ENCODE measurements at places on chromosomes 13 and 19.
A peak's percentile ranks its signal among the peaks of the same experiment; 100 is the strongest.

- DNase-seq, result no peak
Measured at GRCh38 chr19:41521931-41522555, 53.9 kb upstream of the CEACAM21 start.

DNA sequence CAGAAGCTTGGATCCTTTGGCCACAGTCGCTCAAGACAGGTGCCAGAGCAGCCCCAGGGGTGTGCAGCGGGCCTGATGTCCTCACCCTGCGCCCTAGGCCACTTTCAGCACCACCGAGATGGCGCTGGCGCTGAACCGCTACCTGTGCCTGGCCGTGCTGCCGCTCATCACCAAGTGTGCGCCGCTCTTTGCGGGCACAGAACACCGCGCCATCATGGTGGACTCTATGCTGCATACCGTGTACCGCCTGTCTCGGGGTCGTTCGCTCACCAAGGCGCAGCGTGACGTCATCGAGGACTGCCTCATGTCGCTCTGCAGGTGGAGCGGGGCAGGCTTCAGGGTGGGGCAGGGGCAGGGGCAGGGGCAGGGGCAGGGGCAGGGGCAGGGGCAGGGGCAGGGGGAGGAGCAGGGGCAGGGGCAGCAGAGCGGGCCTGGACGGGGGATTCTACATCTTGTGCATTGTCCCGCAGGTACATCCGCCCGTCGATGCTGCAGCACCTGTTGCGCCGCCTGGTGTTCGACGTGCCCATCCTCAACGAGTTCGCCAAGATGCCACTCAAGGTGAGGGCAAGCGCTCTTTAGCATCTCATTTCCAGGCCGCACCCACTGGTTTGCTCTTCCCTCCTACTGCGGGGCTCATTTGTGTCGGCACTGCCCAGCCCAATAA is 69.1 kb downstream of the RYR1 start:
- DNase-seq, result no peak

DNA sequence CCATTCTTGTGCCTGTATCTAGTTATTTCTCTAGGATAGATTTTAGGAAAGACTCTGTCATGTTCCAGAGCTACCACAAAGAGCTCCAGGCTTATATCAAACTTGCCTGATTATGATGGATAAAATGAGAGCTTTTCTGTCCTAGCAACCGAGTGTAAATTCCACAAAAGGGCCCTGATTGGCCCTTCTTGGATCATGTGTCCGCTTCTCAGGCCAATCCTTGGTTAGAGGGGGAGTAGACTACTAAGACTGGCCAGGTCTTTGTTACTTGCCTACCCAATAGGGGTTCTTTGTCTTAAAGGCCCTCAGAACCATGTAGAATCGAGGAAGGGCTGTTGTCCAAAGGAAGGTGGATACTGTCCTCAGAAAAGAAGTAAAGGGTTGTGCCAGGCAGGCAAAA is 2.4 kb downstream of the DHX34 start:
- DNase-seq, result no peak

GRCh38 chr13:94311893-94312292 is 167.6 kb downstream of the DCT start:
- no peak for DNase-seq

DNA sequence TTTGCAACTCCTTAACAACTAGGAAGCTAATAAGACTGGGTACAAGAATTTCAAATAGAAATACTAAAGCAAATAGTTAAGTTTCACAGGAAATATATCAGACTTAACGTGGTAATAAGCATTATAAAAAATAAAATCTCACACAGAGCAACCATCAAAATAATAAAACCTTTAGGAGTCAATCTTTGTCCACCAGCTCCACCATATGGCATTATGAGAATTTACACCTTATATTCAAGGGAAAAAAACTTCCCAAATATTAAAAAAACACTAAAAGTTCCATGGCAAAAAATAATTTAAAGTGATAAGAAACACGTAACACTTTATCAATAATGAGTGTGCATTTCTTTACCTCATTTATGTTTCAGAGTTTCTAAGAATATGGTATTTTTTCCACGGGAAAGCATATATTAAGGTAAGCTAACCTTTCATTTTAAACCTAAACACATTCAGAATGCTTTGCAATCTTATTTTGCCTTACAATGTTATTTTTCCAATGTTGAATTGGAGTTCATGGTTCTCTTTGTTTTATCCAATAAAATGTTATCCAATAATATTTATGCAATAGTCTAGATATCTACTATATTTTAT is 423.2 kb upstream of the SGCG start:
- DNase-seq, result no peak

GRCh38 chr19:13526552-13526951 is 20.3 kb upstream of the CACNA1A start:
- no peak for DNase-seq

- no peak for DNase-seq
Measured at GRCh38 chr13:22189176-22190048, 518.5 kb downstream of the FGF9 start.

GRCh38 chr19:2982561-2982960 is 5.2 kb downstream of the TLE6 start:
- DNase-seq, result no peak

DNA sequence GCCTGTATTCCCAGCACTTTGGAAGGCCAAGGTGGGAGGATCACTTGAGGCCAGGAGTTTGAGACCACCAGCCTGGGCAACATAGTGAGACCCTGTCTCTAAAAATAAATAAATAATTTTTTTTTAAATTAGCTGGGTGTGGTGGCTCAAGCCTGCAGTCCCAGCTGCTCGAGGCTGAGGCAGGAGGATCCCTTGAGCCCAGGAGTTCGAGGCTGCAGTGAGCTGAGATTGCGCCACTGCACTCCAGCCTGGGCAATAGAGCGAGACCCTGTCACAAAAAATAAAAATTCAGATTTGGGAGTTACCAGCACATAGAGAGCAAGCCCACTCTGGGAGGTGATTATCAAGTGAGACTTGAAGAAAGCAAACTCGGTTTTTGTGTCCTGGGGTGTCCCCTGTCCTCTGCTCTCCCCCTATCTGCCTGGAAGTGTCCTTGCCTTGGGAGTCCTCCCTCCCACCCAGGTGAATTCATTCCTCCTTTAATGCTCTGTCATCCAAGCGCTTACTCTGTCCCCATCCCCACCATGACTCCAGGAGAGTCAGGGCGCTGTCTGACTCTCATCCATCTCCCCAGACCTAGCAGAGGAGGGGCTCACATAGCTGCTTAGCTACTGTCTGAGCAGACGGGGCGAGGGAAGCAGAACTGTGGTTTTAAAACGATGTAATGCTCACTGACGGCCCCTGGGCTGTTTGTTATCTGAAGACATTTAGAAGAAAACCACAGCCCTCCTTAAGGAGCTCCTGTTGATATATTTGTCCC is 146.8 kb downstream of the STK24 start:
- no peak for DNase-seq

- peak; percentile 99 for DNase-seq
Measured at GRCh38 chr19:3450796-3451411, 29.4 kb downstream of the SMIM24 start.

GRCh38 chr13:26695360-26695705 is 65.3 kb downstream of the GPR12 start:
- no peak for DNase-seq

GRCh38 chr19:1428738-1429391 is 9.3 kb upstream of the RPS15 start:
- no peak for DNase-seq

- no peak for DNase-seq
Measured at GRCh38 chr13:43374621-43375020, 351.2 kb downstream of the DNAJC15 start.

GRCh38 chr19:18610556-18611326 is 1.9 kb upstream of the TMEM59L start:
- no peak for DNase-seq

DNA sequence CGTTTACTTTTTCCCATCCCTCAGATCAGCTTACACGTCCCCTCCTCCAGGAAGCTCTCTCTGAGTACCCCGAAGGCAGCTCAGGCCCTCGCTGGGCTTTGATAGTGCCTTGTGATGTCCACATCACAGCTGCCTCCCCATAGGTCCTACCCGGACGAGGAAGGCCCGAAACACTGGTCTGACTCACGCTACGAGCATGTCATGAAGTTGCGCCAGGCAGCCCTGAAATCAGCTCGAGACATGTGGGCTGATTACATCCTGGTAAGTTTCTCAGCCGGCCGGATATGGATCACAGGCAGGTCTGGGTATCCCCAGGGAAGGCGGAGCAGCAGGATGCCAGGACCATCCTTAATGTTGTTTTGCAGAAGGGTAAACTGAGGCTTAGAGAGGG is 4.8 kb downstream of the COLGALT1 start:
- DNase-seq, result no peak

DNA sequence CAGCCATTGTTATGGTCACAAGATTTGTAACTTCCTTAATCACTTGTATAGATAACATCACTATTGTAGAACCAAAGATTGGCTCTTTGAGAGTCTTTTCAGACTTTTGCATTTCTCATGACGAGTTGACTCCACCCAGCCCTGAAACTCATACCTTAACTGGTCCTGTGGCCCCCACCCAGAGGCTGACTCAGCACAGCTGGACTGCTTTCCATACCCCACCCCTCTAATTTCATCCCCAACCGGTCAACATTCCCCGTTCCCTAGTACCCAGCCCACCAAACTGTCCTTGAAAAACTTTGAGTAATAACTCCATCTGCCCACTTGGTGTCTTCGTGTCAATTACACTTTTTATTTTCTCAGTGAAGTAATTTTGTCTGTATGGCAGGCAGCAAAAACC is 32.1 kb upstream of the SLITRK1 start:
- no peak for DNase-seq

GRCh38 chr13:114046431-114046975 is 72.6 kb upstream of the C13orf46 start:
- DNase-seq, result no peak

All from kidney epithelial cell (primary cell).